G401 (cell line): ENCODE measurements at places on chromosomes 2 and 18. TPM values are rescaled to one million over a fixed set of nuclear protein-coding genes. Genes with fewer than 3 reads are reported as not detected.

Gene TFPI
- 41.1 and 51.8 TPM in 2 replicates for total RNA-seq

Gene RAB6C
- not detected in 2 replicates for total RNA-seq

Gene TTL
- total RNA-seq = 85.4 and 96.2 TPM in 2 replicates

Gene DLX1
- 21.8 and 26.2 TPM in 2 replicates for total RNA-seq

Gene TXNDC2
- 0.06 TPM in 1 of 2 replicates, not detected in the other for total RNA-seq

Gene METTL8
- total RNA-seq = 58.3 and 86.2 TPM in 2 replicates

Gene DNAJC5G
- total RNA-seq = not detected in 2 replicates

Gene CTLA4
- total RNA-seq = not detected in 2 replicates

Gene ADCYAP1
- 5.0 and 13.9 TPM in 2 replicates for total RNA-seq

Gene RELCH
- 29.0 and 31.4 TPM in 2 replicates for total RNA-seq

Gene TMEM37
- total RNA-seq = 0.37 and 3.1 TPM in 2 replicates

Gene RHOB
- 274 and 317 TPM in 2 replicates for total RNA-seq

Gene SLC4A3
- total RNA-seq = 4.1 and 5.0 TPM in 2 replicates

Gene CERKL
- total RNA-seq = not detected in 2 replicates

Gene PLEKHM3
- 22.6 and 25.8 TPM in 2 replicates for total RNA-seq

Gene AGXT
- total RNA-seq = not detected in 2 replicates

Gene PARD6G
- total RNA-seq = 8.3 and 9.2 TPM in 2 replicates

Gene TRIM54
- not detected in 2 replicates for total RNA-seq

Gene KIF1A
- 15.3 and 24.9 TPM in 2 replicates for total RNA-seq

Gene PJVK
- 0.98 and 3.4 TPM in 2 replicates for total RNA-seq

Gene TSHZ1
- 0.03 and 0.31 TPM in 2 replicates for total RNA-seq

Gene FBXO48
- total RNA-seq = under 0.01 TPM in 1 of 2 replicates, not detected in the other

Gene EPB41L3
- total RNA-seq = 0.07 TPM in 1 of 2 replicates, not detected in the other

Gene ECEL1
- total RNA-seq = 9.6 and 11.9 TPM in 2 replicates

Gene LIPG
- 9.0 and 15.0 TPM in 2 replicates for total RNA-seq

Gene STARD6
- not detected in 2 replicates for total RNA-seq

Gene ABCG8
- not detected in 2 replicates for total RNA-seq

Gene LOXHD1
- total RNA-seq = not detected in 2 replicates

Gene TBR1
- total RNA-seq = not detected in 2 replicates

Gene FKBP7
- 11.0 and 13.5 TPM in 2 replicates for total RNA-seq

Gene RAB31
- total RNA-seq = 36.6 and 64.3 TPM in 2 replicates

Gene FECH
- 84.7 and 129 TPM in 2 replicates for total RNA-seq

Gene CHRND
- total RNA-seq = not detected in 2 replicates

Gene UGT1A4
- total RNA-seq = not detected in 2 replicates

Gene TNS1
- 0.37 TPM in 1 of 2 replicates, not detected in the other for total RNA-seq

Gene TLX2
- not detected in 2 replicates for total RNA-seq

Gene SERPINB3
- not detected in 2 replicates for total RNA-seq

Gene MDH1B
- 2.6 and 6.9 TPM in 2 replicates for total RNA-seq

Gene TRPM8
- total RNA-seq = not detected in 2 replicates

Gene GALNT3
- not detected in 2 replicates for total RNA-seq

Gene CCT4
- total RNA-seq = 359 and 412 TPM in 2 replicates

Gene OR6B2
- total RNA-seq = not detected in 2 replicates

Gene SNTG2
- not detected in 2 replicates for total RNA-seq

Gene CD207
- total RNA-seq = 0.10 and 0.37 TPM in 2 replicates

Gene VWA3B
- total RNA-seq = not detected in 2 replicates

Gene PRKCE
- 3.9 TPM in 2 replicates for total RNA-seq

Gene MYL12B
- 803 and 820 TPM in 2 replicates for total RNA-seq

Gene SKA1
- 16.7 and 32.6 TPM in 2 replicates for total RNA-seq

Gene EMILIN2
- total RNA-seq = 0.06 and 0.07 TPM in 2 replicates

Gene AQP4
- total RNA-seq = not detected in 2 replicates

Gene SLC30A3
- 1.3 and 2.6 TPM in 2 replicates for total RNA-seq

Gene DSC2
- total RNA-seq = not detected in 2 replicates
